NCI-H82 (cell line): ENCODE measurements at places on chromosomes 5 and 9.

- DNase-seq: peak; percentile 56
Observed at GRCh38 chr9:89591274-89592212, 13.3 kb upstream of the GADD45G start.

DNA sequence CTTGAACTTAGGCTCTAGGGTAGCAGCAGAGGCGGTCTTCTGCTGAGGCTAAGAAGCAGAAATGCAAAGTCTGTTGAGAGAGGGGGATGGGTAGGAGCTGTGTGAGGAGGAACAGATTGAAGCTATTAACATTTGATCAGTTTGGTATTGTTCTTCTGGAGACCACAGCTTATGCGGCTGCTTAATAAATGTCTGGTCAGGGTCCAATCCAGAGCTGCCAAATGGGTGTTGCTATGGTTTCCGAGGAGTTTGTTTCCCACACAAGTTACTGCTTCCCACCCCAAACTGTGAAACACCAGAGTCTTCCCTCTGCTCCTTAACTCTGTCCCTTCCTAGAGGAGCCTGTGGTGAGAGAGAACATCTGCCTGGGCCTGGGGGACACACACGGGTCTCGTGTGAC is 142.2 kb upstream of the KLF4 start:
- DNase-seq: peak; percentile 16

DNA sequence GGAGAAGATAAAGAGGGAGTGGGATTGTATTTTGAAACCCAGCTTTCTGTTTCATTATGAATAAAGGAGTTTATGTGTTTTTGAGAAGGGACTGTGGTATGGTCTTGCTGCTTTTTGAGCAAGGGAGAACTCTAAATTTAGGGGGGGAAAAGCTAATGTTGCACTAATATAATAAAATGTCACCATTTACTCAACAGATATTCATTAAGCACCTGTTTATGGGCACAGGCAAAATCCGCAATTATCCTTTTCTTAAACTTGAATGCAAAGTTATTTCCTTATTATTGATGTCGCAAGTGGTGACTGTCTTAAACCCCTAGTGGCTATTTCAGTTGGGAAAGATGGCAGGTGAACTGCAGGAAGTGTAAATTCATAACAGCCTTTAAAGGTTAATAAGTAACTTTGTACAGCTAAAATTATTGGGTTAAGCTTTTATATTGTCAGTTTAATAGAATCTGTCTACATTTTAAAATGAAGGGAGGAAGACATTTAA is 1.5 kb downstream of the CDC42SE2 start:
- DNase-seq: peak; percentile 9

GRCh38 chr5:88693071-88693932 is 189.7 kb downstream of the MEF2C start:
- no peak for DNase-seq

- no peak for DNase-seq
Observed at GRCh38 chr5:108382784-108383330, 959 bp upstream of the FBXL17 start.

- DNase-seq: no peak
Observed at GRCh38 chr5:39691993-39692392, 267.2 kb upstream of the DAB2 start.

DNA sequence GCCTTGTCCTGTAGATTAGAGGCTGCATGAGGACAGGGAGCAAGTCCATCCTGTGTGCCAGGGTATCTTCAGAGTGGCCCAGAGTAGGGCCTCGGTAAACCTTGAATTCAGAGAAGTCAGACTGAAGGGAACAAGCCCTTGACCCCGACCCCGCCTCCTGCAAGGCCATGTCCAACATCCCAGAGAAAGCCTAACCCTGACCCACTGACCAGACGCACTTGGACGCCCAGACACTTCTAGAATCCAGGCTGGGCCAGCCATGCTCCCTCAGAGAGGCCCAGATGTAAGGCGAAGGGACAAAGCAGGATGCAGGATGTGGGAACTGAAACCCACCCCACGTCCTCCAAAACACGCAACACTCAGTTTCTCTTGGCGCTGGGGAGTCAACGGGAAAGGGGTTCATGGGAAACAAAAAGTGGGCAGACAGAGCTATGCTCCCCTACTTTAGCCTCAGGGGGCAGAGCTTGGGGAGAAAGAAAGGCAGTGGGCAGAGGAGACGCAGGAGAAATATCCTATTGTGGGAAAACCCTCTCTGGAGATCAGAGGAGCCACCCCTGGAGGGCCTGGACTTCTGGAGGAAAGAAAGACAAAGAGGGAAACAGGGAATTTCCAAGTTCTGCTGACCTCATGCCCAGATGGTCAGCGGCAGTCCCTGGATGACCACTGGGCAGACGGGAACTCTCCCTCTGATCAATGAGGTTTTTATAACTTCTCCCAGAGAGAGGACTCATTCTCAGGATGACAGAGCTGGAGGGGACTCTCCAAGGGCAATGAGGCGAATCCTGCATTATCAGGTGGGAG is 13.0 kb downstream of the TNIP1 start:
- DNase-seq: no peak

DNA sequence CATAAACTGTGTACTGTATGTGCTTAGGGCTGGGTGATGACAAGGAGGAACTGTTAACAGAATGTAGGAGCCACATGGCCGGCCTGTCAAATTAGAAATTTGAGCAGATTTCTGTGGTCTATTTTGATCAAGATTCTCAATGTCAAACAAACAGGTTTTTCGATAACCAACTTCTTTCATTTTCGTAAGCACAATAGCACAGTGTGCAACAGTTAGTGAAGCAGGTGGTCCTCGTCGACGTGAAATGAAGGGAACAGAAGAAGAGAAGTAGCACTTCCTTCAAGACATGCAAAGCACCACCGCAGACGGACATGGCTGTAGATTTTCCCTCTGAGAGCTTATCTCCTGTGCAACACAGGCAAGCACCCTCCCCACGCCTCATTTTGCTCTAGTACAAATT is 252.1 kb downstream of the CRB2 start:
- DNase-seq: no peak

DNA sequence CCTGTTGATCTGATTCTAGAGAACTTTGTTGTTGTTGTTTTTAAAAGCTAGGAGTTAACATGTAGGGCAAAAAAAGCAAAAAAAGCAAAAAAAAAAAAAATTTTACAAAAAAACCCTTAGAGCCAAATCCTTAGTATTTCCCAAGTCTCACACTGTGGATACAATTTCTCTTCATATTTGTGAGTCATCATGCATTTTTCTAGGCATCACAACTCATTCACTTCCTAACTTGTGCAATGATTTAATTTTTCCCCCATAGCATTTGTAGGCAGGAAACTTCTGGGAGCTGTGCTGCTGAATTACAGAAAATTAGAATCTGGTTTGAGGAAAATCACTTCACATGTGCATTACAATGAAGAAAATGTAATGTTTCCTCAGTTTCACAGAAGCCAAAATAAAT is 91.9 kb downstream of the MARCHF3 start:
- DNase-seq: no peak

DNA sequence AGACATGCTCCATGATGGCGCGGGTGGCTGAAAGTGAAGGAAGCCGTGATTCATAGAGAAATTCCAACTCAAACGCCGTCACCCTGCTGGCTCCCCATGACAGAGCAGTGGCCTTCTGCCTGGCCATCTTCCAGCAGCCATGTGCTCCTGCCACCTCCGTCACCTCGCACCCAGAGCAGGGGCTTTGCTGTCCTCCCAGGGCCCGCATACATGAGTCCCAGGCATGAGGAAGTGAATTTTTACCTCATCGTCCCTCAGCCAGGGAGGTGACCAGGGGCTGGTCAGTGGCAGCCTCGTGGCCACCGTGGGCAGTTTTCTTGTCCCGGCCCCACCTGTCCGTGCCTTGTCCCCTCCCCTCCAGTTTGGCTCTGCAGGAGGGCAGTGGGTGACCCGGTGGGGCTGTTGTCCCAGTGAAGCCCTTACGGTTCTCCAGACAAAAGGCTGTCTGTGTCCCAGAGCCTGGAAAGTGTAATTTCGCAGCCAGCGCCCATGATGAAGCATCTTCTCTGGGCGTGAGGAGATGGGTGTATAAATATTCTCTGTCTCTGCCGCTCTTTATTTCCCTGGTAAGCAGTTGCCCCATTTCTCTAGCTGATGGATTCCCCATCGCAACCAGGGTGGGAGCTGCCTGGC is 124.0 kb upstream of the LMX1B start:
- DNase-seq: no peak

- no peak for DNase-seq
Observed at GRCh38 chr5:125298258-125298657, 551.8 kb upstream of the ZNF608 start.

DNA sequence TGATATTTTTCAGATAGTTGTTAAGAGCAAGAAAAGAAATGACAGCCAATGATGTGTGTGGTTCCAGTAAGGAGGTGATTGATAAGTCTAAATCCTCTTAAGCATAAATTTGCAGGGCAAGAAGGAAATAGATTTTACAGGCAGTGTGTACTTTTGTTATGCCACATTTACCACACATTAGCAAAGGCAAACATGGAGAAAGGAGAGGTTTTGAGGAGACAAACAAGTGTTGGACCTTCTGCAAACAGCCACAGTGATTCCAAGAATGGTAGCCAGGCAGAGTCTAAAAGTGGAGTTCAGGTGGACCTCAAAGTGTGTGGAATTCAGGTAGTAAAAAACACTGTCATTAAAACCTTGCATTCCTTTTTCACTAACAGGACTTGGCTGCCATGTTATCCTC is 295.9 kb upstream of the ITGA1 start:
- DNase-seq: no peak
